ENCODE measurements at places on chromosomes 7 and 10.

GRCh38 chr10:106635947-106636346 is 528.6 kb downstream of the SORCS1 start:
- DNase-seq, result no peak

- no peak for DNase-seq
Measured at GRCh38 chr7:23076772-23077171, 28.8 kb upstream of the KLHL7 start.

DNA sequence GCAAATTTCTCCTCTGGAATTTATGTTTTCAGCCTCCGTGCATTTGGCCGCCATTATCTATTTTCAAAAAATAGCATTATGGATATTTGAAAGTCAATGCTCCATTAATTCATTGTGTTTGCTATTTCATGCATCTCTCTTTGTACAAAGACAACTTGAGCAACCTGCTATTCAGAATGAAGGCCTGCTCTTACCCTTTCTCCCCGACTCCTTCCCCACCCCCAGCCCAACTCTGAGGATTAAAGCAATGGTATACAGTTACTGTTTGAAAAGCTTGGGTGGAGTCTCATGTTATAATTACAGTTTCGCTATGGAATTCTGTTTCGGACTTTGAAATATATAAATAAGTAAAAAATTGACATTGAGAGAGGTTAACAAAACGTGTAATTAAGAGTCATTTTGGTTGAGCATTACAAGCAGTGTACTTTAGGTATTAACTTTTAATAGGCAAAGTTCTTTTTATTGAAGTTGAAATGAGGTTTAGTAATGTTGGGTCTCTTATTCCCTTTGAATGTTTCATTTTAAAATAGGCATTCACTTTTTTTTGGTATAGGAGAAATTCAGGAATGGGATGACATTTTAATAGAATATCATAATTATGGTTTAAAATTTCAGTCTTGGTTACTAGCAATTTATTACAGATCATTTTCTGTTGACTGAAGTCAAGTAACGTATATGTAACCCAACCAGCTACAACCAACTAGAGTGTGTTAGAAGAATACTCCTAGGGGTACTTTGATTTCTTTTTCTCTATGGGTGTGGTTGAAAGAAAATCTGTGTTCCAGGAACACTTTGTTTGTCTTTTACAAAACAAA is 93.1 kb downstream of the ARID5B start:
- no peak for DNase-seq

GRCh38 chr10:131109726-131110125 is 201.8 kb downstream of the TCERG1L start:
- DNase-seq, result no peak

DNA sequence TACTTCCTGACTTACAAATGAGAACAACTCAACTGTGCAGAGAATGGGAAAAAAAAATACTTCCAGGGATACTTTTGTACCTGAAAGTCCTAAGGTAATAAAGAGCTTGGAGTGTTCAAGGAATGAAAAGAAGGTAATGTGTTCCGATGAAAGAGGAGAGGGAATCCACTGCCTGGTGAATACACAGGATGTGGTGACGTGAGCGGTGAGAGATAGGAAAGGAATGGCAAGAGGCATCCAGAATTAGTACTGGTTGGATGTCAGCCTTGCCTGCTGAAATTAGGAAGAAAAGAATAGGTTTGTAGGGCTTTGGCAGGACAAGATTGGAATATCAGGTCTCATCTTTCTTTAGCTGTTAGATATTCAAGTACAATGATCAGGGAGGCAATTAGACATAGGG is 347.7 kb downstream of the POM121L12 start:
- DNase-seq, result no peak

- DNase-seq, result no peak
Measured at GRCh38 chr10:12841426-12841825, 160.1 kb downstream of the CCDC3 start.

DNA sequence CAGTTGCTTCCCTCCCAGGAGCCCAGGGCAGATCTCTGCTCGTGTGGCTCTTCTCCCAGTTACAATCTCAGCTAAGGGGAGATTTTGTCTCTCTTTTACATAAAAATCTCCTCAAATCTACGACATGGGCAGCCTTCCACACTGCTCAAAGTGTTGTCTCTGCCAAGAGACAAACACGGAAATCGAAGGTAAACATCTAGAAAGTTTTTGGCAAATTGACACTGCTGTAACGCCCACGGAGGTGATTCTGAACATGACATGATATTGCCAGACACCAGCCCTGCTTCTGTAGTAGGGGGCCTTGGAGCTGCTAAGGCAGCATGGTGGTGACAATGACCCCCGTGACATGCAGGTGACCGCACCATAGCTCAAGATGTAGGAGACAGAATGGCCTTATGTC is 128.3 kb downstream of the CCDC3 start:
- no peak for DNase-seq

GRCh38 chr10:96856317-96856716 is 24.2 kb downstream of the LCOR start:
- DNase-seq, result no peak

DNA sequence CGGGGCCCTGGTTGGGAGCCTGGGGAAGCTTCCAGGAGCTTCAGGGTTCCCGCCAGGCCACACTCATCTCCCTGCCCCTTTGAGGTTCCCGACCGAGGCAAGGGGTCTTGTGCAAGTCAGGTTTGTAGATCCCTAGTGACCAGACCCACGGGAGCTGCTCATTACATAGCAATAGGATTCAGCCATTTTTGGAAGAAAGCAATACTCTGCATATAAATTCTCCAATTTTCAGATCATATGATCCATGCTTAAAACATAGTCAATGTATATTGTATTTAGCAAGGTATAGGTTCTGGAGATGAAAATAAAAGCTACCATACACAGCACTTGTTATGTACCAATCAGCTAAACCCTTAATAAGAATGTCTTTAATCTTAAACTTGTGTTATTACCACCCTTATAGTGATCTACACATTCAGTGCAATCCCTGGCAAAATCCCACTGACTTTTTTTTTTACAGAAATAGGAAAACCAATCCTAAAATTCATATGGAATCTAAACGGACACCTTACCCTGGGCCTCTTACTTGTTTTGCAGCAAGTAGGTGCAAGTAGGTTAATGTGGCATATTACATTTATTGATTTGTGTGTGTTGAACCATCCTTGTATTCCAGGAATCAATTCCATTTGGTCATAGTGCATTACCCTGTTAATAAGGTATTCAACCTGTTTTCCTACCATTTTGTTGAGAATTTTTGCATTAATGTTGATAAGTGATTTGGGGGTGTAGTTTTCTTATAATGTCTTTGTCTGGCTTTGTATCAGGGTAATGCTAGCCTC is 13.8 kb upstream of the FKBP9 start:
- DNase-seq, result no peak

GRCh38 chr10:22593636-22594198 is 120.7 kb downstream of the PIP4K2A start:
- no peak for DNase-seq

DNA sequence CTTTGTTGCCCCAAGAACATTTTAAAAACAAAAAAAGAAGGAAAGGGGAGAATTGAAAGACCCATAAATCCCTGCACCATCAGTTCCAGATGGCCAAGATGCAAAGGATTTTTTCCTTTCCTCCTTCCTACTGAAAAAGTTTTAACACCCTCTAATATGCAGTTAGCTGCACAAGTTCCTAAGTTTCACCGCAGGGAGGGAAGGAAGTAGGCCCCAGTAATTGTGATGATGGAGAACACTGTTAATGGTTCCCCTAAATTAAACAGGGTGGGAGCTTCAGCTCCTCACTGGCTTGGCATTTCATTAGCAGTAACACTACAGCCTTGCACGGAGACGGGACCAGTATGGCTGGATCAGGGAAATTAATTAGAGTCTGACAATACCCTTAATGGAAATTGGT is 63.7 kb upstream of the PPIF start:
- DNase-seq, result no peak

- no peak for DNase-seq
Measured at GRCh38 chr7:8274589-8274988, 12.6 kb upstream of the ICA1 start.

DNA sequence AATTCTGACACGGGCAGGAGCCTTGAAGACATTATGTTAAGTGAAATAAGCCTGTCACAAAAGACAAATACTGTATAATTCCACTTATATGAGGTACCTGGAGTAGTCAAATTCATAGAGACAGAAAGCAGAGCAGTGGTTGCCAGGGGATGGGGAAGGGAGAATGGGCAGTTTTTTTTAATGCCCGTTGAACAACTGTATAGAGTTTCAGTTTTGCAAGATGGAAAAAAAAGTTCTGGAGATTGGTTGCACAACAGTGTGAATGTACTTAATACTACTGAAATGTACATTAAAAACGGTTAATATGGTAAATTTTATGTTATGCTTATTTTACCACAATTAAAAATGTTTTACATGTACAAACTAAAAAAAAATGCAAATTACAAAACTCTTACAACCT is 63.6 kb upstream of the EFCAB10 start:
- DNase-seq, result no peak

GRCh38 chr7:124800386-124800785 is 34.8 kb upstream of the GPR37 start:
- no peak for DNase-seq

GRCh38 chr7:134645935-134646334 is 718 bp upstream of the BPGM start:
- no peak for DNase-seq

DNA sequence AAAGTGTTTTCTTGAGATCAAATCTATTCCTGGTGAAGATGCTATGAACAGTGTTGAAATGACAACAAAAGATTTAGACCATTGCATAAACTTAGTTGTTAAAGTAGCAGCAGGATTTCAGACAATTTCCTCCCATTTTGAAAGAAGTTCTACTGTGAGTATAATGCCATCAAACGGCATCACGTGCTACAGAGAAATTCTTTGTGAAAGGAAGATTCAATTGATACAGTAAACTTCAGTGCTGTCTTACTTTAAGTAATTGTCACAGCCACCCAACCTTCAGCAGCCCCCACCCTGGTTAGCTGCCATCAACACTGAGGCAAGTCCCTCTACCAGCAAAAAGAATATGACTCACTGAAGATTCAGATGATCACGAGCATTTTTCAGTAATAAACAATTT is 115.2 kb downstream of the TES start:
- DNase-seq, result no peak

GRCh38 chr10:102342458-102342857 is 53.0 kb upstream of the NFKB2 start:
- DNase-seq, result no peak

- DNase-seq, result no peak
Measured at GRCh38 chr7:39248041-39248691, 270.5 kb downstream of the POU6F2 start.

GRCh38 chr7:17305387-17306171 is 7.1 kb downstream of the AHR start:
- no peak for DNase-seq

GRCh38 chr7:36048141-36048901 is 104.7 kb upstream of the EEPD1 start:
- no peak for DNase-seq

DNA sequence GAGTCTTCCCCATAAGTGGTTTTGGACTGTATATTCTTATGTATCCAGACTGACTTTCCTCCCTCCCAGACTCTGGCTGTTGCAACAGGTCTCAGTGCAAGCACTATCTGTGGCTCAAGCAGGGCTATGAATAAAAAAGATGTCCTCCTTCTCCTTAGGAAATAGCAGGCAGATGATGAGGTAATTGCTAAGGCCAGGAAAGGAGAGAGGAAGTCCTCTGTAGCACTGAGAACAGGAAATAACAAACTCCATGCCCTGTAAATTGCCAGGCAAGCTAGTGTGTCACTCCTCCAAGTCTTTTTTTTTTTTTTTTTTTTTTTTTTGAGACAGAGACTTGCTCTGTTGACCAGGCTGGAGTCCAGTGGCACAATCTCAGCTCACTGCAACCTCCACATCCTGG is 900.1 kb downstream of the TYW1 start:
- DNase-seq, result no peak

DNA sequence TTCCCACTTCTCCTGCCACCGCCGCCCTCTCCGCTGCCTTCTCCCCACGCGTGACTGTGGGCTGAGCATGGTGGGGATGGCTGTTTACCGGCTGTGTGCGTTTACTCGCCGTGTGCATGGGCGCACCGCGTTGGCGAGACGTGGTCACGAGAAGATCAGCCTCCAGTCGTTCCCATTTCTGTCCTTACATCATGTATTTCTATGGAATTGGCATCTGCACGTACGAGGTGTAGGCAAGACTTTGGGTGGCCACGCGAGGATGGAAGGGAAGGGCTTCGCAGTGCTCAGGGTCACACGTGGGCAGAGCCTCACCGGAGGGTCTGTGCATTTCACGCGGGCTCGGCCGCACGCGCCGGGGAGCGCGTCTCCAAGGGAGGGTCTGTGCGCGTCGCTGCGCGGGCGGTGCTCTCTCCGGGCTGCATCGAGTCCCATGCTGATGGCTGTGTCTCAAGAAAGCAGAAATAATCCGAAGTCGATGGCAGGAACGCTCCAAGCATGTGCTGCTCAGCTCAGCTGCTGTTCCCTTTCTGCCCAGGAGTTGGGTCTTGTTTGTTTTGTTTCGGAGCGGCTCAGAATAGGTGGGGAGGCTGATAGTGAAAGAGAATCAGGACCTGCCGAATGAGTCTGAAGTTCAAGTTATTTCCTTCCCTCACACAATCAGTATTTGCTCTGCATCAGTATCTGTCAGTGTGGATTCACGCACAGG is 973 bp downstream of the CAMK1D start:
- DNase-seq, result no peak

DNA sequence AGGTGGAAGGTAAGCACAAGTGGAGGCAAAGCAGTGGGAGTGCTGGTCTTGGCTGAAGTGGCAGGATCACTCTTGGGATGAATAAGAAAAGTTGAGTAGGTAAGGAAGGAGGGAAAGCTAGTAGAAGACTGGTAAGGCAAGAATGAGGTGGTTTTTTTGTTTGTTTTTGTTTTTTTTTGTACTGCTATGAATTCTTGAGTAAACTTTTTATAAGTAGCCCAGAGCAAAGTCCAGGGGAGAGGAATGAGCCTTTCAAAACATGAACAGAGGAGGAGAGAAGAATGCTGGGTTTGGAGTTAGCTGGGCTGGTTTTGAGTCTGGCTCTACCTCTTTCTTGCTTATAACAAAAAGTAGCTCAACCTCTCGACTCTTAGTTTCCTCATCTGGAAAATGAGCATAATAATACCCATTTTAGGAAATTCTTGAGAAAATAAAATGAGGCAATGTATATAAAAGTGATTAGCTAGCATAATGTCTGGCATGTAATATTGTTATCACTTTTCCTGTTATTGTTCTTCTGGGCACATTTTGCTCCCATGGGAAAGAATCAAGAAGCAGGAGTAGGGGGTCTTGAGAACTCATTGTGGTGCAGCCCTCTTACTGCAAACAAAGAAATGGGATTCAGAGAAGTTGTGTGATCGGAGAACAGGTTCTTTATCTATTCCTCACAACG is 24.1 kb upstream of the LRRC17 start:
- no peak for DNase-seq

DNA sequence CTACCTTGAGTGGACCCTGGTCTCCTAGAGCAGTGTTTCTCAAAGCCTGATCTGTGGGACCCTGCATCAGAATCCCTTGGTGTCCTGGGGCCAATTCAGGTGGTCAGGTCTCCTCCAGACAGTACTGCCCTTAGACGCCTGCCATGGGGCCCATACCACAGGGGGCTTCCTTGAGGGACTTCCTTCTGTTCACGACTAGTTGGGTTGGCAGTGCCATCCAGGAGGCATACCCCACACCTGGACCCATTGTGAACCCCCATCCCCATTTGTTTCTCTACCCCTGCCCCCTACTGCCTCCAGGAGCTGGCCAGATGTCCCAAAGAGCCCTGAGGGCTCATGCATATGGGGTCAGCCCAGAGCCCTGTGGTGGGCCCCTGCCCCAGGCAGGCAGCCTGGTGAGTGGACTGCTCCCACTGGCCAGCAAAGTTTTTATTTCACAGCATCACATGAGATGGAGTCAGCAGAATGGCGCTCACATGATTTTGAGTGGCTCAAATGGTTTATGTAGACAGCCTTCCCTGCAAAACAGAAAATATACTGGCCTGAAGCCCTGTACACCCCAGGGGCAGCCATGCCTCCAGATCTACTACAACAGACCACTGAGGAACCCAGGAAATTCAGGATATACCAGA is 259.9 kb upstream of the ZMIZ1 start:
- no peak for DNase-seq

Measured in activated CD4-positive, CD25-positive, alpha-beta regulatory T cell (primary cell).